ENCODE measurements at places on chromosomes 3 and 15. TPM values are rescaled to one million over a fixed set of nuclear protein-coding genes. Genes with fewer than 3 reads are reported as not detected.

The SERPINI2 gene
- 167 TPM for total RNA-seq

DNA sequence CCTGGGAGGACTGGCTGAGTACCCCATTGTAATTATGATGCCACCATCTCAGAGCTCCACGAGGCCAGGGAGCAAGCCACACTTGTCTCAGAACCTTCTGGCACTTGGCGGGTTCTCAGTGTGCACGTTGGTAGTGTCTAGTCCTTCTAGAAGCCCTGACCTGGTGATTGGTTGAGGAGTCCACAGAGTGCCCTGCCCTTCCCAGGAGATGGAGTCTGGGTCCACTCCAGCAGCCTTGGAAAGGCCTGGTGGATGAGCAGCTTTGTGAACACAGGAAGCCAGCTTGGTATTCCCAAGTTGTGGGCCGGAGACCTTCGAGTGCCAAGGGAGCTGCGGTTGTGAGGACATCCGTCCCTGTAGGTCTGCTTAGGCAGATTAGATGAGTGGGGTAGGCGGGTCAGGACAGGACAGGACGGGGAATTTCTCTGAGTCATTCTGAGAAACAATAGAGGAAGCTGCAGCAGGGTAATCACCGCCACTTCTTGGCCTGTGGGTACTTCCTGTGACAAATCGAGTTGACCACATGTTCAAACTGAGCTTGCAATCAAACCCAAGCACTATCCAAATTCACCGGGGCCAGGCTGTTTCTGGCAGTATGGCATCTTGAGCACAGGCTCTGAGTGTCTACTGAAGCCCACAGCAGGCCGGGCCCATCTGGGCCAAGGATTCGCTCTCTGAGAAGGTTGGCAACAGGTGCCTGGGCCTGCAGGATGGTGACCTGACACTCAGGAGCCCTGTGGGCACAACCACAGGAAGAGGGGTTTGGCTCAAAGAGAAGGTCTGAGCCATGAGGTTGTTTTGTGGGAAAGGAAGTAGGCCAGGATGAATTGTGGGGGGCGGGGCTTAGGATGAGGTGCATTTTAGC lies 71.5 kb upstream of the PLXNA1 start:
- no peak for DNase-seq

GRCh38 chr3:160661660-160662059 lies 15.3 kb upstream of the ARL14 start:
- no peak for DNase-seq

- DNase-seq: peak; percentile 60
Measured at GRCh38 chr3:52245322-52246263, at the start of gene PPM1M. TSS of gene PPM1M (plus strand) at chr3:52245759. CDS start at chr3:52245825, 66 bp downstream.

GRCh38 chr3:13016083-13016720 lies 57.0 kb downstream of the IQSEC1 start:
- no peak for DNase-seq

The WNT7A gene
- total RNA-seq: under 0.01 TPM

DNA sequence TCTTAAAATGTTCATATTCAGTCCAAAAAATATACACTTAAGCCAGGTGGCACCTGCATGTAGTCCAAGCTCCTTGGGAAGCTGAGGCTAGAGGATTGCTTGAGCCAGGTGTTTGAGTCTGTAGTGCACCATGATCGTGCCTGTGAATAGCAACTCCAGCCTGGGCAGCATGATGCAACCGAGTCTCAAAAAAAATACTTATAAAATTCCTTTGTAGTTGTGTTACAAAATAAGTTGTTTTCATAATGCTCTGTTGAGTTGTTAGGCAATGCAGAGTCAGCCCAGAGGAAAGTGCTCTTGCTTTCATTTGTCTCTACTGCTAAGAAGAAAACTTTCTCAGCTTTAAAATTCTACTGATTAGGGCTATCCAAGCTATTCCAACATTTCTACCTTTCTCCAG lies 442.8 kb upstream of the ARRDC4 start:
- DNase-seq: no peak

- peak; percentile 18 for DNase-seq
Measured at GRCh38 chr3:8436661-8437287, 64.8 kb upstream of the LMCD1 start.

The SNTN gene
- total RNA-seq: not detected

- peak; percentile 79 for DNase-seq
Measured at GRCh38 chr3:124887177-124887931, at the start of gene ITGB5. TSS of gene ITGB5 (minus strand) at chr3:124887365. CDS start at chr3:124887000, 365 bp downstream.

The IL17RD gene
- 2.3 TPM for total RNA-seq

DNA sequence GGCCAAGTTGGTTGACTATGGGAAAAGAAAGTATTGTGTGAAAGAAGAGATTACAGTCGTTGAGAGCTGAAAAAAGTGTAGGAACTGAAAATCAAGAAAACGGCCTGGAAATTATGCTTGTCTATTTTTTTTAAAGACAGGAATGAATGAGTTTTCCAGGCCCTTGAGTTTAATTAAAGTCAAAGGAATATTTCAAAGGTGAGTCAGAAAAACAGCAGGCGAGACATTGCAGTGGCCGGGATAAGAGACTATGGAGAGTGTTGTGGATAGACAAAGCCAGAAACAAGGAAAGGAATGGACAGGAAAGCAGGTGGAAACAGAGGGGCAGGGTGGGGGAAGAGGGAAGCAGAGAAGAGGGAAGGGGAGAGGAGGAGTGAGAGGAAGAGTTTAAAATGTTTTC lies 275.1 kb upstream of the LRTM1 start:
- no peak for DNase-seq

DNA sequence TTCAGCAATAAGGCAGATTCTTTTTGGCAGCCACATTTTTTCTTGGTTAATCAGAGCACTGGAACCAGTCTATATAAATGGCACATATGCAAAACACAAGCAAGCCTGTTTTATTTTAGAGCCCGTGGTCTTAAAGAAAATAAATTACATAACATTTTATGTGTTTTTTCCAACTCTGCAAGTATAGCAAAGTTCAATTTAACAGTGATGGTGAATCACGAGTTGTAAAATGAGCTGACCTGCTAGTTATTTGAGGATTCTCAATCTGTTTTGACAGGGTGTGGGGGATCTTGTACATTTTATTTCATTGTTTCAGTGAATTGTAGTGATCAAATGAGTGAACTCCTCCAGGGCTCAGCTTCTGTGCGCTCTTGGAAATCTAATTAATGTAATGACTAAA lies 2.7 kb downstream of the ARHGEF26 start:
- DNase-seq: no peak

DNA sequence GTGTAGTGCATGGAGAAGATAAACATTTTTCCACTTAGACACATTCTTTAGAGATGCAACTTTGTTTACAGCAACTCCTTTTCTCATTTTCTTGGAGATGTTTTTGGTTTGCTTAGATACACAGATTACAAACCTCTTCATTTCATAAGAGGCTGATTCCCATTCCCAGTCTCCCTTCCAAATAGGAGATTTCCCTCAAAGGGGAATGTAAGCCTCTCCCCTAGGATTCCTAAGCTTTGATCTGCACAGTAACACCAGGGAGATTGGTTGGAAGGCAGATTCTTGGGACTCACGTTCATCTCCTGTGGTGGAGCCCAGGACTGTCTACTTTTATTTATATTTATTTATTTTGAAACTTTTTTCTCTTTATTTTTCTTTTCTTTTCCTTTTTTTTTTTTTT lies 63.2 kb downstream of the MCTP2 start:
- no peak for DNase-seq

DNA sequence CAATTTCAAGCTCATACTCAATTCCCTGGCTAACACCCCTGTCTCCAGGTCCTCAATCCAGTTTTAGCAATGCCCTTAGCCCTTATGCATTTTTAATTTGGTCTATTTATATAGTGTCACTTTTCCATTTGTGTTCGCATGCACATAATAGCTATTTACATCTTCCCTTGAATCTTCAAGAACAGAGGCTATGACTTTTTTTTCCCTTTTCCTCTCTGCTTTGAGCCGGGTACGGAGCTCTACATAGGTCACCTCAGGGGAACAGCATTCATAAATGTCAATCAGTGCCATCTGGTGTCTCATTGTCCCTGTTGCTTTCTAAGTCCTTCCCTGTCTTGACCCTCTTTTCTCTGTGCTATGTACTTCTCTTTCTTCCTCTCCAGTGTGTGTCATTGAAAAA lies 26.5 kb upstream of the ACTC1 start:
- no peak for DNase-seq
